ENCODE measurements at places on chromosomes 5 and 9.

- no peak for DNase-seq
Measured at GRCh38 chr5:177366528-177367322, 9.0 kb downstream of the RGS14 start.

DNA sequence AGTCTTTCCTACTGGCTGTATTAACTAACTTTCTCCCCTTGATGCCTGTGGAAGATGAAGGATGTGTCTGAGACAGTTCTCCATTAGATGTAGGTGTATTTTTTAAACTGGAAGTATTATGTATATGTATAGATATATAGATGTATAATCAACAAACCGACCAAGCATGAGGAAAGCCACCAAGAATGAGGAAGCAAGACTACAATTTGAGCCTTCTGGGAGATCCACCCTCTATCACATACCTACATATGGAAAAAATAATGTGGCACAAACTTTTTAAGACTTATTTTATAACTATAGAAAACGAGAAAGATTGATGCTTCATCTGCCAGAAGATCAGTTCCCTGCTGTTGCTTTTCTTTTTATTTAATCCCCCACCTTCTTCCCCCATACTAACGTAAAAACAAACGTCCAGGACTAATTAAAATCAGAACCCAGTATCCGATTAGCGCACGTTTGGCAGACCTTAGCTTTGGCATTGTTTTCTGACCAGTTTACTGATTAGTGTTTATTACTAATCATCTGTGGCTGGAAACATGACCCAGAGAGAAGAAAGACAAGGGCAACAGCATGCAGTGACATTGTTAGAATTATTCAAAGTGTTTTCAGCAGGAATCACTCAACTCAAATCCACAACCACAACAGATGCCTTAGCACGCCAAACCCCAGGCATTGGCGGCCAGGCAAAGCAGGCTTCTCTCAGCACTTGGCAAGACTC, 490.2 kb downstream of the EBF1 start:
- no peak for DNase-seq

DNA sequence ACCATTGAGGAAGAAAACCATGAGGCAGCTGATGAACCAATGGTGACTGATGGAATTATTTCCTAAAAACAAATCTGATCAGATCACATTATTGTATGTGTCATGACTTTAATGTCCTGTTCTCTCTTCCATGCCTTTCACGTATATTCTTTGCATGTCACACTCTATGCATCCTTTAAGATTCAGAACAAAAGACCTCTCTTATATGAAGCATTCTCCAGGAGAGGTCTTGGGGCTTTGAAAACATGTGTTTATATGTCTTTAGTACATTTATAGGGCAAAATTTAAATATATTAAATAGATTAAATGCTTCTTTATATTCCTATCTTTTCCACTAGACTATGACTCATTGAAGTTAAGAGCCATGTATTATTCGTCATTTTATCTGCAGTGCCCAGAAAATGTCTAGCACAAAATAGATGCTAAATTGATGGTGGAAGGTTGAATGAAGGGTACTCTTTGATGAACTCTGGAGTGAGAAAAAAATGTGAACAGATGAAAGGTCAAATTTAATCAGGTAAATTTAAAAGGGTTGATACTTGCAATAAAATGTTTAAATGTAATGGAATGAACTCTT, 196.3 kb downstream of the PSAT1 start:
- peak; percentile 3 for DNase-seq

GRCh38 chr9:86854898-86855523, 92.3 kb downstream of the GAS1 start:
- peak; percentile 14 for DNase-seq

- no peak for DNase-seq
Measured at GRCh38 chr5:151677776-151678545, 8.8 kb downstream of the SPARC start.

DNA sequence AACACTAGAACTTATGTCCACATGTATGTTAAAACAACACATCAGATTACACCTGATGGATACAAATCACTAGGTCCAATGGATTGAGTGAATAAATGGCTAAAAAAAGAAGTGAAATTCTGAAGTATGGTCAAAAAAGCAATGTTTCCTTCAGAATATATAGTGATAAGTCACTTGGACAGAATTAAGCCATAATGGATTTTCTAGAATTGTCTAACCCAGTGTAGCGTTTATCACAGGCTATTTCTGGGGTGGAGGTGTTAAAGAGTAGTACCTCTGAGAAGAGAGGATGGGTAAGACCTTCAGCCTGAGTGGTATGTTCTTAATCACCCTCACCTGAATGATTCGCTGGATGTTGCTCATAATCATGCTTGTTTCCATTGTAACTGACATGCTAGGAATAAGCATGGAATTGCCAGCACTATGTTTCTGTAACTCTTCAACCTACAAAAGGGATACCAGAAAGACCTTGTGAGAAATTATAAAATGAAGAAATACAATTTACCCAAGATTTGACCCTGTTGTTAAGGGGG, 33.2 kb downstream of the SLC31A2 start:
- no peak for DNase-seq

Data from SK-MEL-5 (cell line).